Stimulated activated effector memory CD8-positive, alpha-beta T cell treated with anti-CD3 and anti-CD28 coated beads, Interleukin-12 subunit alpha, Interleukin-12 subunit beta, amount 100 ng/mL, for 72 hours (primary cell): ENCODE measurements at places on chromosomes 12 and 14.

GRCh38 chr12:124532331-124532750 lies 35.1 kb downstream of the NCOR2 start:
- DNase-seq = no peak

DNA sequence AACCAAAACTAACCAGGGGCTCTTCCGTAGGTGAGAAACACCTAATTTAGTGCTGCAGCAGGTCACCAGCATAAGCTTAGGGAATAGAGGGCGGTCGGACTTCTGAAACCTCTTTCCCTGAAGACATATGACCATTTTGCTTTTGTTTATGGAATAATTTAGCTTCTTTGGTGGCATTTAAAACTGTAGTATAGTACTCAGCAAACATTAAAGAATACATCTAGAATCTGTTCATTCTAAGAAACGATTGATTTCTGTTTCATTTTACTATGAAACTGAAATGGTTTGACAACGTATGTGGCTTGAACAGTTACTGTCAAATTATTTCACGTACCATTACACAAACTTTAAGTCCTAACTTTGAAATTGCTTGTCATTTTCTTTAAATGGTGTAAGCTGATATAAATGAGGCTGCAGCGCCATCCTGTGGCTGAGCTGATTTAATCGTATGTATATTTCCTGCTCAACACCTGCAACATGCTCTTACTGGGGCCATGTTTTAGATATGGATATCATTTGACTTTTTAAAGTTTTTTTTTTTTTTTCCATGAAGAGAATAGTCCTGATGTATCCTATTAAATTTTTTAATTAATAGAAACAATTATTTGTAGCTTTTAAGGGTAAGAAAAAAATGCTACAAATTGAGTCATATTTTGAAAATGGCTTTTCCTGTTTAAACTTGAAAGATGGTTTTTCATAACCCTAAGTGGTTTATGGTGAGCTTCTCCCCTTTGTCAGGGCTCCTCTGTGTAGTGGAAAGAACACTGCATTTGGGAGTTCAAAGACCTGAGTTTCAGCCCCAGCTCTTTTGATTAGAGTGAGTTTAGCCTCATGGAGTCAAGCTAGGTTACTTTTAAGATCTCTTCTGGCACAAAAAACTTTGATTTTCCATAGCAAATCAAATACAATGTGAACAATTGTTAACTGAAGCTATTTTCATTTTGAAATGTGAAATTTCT lies 27.4 kb downstream of the CFAP54 start:
- peak; percentile 89 for DNase-seq

GRCh38 chr14:27945512-27945911 lies 821.1 kb upstream of the FOXG1 start:
- DNase-seq = no peak

DNA sequence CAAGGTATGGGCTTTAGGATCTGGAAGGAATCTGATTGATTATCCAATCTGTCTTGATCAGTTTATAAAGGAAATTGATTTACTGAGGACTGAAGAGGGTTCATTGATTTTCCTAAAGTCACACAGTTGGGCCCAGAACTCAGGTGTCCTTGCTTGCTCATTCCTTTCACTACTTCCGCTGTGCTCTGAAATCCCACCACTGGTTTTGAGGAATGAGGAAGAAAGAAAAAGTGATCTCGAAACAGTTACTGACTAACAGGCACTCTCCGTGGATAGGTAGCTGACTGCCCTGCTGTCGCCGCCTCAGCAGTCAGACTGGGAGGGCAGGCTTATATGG lies at the start of gene FITM1:
Gene FITM1, plus strand, starts transcription at position 280 of the 337 bp plus-strand sequence. CDS start 905 bp downstream, outside the sequence.
- no peak for DNase-seq

DNA sequence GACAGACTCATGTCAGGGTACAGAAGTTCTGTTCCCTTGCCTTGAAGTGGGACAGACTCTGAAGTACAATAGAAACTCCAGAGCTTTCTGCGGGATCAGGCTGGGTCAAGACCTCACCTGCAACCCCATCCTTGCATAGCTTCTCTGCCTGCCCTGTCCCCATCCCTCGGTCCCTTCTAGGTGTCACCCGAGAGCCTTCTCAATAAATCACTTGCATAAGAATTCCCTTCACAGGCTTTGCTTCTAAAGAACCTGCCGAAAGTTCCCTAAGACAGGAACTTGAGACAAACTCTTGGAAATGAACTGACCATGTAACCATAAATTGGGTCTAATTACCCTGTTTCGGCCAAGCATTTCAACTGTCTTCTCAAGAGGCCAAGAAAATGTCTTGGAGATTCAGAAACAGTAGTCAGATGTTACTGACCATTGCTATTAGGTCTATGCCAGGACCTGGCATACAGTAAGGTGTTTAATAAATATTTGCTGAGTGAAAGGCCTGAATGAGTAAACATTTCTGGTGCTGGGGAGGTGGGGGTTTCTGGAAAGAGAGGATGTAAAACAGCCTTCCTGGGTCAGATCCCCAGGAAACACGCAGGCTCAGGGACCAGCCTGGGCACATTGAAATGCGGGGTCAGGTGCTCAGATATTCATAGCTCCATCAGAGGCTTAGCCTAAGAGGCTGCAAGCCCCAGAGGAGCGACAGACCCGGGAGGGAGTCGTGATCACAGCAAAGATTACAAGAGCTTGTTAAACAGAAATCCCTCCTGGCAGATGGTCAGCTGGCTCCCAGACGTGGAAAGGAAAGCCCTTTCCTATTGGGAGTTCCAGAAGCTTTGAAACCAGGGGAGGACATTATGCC lies 226.2 kb upstream of the LHX5 start:
- no peak for DNase-seq

DNA sequence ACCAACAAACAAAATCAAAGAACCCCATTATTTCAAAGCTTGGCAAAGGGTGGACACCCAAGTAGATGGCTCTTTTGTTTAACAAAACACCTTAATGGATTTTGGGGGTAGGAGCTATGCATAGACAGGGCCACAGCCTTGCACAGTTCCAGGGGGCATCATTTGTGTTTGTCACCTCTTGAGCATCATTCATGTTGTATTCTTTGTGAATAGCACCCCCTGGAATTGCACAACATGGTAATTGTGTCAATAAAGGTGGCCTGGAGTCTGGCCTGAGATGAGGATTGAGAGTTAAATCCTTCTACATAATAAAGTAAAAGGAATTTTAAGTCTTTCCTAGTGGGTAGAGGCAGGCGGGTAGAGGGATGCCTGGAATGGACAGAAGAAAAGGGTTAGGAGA lies 3.3 kb upstream of the FRS2 start:
- DNase-seq = no peak

DNA sequence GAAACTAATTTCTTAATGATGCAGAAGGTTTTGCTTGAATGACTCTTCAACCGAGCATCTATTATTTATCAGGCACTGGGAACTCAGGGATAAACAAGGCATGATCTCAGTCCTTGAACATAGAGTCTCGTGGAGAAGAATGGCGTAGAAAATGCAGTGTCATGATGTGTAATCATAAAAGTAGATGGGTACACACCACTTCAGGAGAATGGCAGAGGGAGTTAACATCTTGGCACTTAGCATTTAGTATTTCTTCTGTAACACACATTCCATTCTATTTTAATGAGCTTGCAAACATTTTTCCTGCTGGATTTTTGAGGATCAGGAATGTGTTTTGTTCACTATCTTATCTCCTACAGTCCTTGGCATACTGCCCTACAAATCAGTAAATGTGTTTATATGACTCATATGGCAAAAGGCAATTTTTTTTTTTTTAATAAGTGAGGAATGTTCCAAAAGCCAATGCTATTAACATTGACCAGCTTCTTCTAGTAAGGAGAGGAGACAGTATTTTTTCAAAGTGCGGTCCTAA lies 3.8 kb downstream of the TXNRD1 start:
- no peak for DNase-seq

DNA sequence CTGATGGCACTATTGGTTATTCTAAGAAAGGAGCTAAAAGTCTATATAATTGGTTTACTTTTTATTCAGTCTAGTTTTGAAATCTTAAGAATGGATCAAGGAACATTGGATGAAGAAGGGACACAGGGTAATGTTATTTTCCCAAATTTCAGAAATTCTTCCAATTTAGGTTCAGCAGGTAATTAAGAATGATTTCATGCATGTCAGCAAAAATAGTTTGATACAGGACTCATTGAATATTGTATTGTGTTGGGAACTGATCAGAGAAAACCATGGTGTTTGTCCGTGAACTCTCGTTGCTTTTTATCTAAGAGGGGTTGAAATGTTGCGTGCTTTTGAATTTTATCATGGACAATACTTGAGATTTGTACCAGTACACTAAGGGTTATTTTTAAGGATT lies 58.6 kb downstream of the PDE3A start:
- DNase-seq = no peak

DNA sequence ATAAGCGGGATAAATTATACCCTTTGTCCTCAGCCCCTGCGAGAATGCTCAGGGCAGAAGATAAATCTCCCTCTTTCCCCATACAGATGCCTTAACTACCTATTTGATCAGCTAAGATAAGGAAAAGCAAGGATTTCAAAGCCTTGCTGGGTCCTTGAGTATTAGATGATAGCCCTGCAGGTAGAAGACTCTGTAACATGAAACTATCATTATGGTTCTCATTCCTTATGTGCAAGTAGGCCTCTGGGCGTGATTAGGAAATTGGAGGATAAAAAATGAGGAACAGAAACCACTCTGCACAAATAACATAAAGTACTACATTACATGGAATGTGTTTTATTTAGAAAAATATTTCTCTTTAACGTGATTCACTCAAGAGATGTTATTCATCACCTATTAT lies 14.5 kb upstream of the WDR89 start:
- DNase-seq = no peak

- DNase-seq = no peak
Observed at GRCh38 chr14:64715628-64716412, 11.6 kb downstream of the PLEKHG3 start.

DNA sequence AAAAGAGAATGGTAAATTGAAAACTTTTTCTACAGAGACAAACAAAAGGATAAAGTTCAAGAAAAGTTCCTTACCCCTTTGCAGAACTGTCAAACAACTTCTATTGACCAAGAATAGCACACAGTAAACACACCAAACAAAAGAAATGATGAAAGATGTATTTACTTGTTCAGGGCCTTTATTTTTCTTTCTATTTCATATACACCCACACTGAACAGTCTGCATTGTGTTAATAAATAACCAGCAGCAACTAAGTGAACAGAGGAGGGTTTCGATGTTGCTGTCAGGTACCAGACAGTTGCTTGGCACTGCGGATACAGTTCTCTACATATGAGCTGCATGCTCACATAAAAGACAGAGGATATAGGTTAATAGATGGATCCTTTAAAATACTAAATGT lies 122.1 kb downstream of the SOX5 start:
- no peak for DNase-seq
